ENCODE measurements at places on chromosomes 7 and 10. TPM values are rescaled to one million over a fixed set of nuclear protein-coding genes. Genes with fewer than 3 reads are reported as not detected.

- no peak for DNase-seq
Measured at GRCh38 chr7:38232502-38233366, 40.7 kb downstream of the TARP start.

DNA sequence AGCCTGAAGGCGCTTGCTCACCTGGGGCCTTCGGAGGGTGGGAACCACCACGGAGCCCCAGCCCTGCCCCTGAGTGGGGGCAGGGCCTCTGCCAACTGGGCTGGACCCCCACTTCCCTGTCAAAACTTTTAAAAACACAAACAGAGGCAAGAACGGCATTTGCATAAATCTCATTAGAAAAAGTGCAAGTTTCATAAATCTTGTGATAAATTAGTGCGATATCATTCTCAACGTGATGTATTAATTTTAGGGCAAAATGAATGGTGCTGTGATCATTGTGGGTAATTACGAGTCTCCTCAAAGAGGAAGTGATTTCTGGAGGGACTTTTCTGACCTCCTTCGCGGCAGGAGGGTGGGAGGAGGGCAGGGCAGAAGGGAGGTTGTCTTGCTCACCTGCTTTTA lies 98.3 kb downstream of the CDH23 start:
- DNase-seq = no peak

Gene TLX1
- total RNA-seq = not detected

Gene ZNF727
- 14.9 TPM for total RNA-seq

Gene PDK4
- 185 TPM for total RNA-seq

All from ovary (tissue), 10 donors.